ENCODE measurements at places on chromosomes 1 and 21.

DNA sequence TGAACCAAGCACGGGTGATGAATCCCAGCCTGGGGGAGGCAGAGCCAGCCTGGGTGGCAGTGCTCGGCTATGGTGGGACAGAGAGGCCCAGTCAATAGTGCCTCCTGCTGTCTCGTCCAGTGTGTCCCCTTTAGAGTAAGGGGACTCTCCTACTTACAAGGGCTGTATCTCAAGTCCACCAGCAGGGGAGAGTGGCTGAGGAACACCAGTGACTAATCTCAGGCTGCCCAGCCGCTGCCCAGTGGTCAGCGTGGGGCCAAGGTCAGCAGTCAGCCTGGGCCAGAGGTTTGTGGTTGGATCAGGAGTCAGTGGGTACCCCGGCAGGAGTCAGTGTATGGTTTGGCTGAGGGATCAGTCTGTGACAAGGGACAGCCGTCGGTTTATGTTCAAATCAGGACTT, 109.2 kb upstream of the RUNX3 start:
- no peak for ATAC-seq

- peak; percentile 63 for ATAC-seq
Measured at GRCh38 chr1:209862391-209863356, 34.9 kb downstream of the UTP25 start.

GRCh38 chr1:202540448-202540847, 169.8 kb downstream of the SYT2 start:
- no peak for ATAC-seq

- no peak for ATAC-seq
Measured at GRCh38 chr1:245270063-245270462, 115.3 kb downstream of the KIF26B start.

GRCh38 chr1:87318056-87318650, 10.5 kb upstream of the LMO4 start:
- ATAC-seq: no peak

- peak; percentile 77 for ATAC-seq
Measured at GRCh38 chr1:168428063-168428731, 115.6 kb downstream of the XCL2 start.

DNA sequence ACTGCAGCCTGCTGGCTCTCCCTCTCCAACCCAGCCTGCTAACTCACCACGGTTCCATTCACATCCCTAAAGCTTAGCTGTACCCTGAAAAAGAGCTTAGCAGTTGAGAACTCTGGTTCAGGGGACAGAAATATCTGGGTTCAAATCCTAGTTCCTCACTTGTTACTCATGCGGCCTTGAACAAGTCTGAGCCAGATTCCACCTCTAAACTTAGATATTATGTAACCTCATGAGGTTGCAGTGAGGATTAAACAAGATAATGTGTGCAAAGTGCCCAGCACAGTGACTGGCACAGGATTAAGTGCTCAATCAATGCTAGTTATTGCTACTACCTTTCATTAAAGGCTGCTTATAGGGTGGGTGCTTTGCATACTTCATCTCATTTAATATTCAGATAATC, 41.3 kb upstream of the DHCR24 start:
- no peak for ATAC-seq

GRCh38 chr1:222290866-222291265, 257.0 kb downstream of the HHIPL2 start:
- ATAC-seq: no peak

GRCh38 chr21:28779914-28780313, 212.8 kb downstream of the LTN1 start:
- no peak for ATAC-seq

GRCh38 chr1:65066766-65067490, 81.1 kb upstream of the AK4 start:
- peak; percentile 64 for ATAC-seq

- no peak for ATAC-seq
Measured at GRCh38 chr1:32275424-32275823, 16.5 kb upstream of the HDAC1 start.

- no peak for ATAC-seq
Measured at GRCh38 chr1:64675718-64676345, 69.0 kb upstream of the RAVER2 start.

DNA sequence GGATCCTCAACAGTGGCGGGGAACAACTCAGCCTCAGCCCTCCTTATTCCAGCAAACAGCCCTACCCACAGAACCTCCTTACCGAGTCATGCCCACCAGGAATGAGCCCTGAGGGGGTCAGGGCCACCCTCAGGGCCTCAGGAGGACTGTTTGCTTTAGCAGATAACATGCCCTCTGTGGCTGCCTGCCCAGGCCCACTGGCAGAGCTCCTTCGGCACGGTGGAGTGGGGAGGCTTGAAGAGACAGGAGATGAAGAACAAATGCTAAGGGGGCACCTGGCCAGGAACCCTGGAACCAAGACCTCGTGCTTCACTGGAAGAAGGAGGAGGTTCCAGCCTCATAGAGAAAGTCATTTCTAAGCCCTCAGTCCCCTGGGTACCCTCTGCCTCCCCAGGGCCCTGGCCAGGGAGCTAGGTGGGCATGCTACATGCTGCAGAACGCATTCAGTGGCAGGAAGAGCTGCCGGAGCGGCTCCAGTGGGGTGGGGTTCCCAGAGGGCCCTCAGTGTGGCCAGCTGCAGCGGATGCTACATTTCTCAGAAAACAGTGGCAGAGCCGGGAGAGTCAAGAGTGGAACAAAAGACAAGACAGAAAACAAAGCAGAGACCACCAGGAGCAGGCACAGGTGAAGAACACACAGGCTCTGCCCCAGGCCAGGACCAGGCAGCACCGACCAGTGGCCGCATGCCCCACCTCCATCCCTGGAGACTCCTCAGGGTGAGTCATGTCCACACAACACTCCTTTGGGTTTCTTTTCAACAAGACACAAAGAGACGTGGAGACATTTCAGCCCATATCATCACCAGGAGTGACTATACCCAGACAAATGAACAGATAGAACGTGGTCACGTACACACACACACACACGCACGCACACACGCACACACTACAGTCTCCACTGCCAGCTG, 39.8 kb downstream of the RIMS3 start:
- ATAC-seq: no peak

GRCh38 chr1:170885551-170885950, 49.8 kb upstream of the MROH9 start:
- ATAC-seq: no peak

- ATAC-seq: no peak
Measured at GRCh38 chr1:156578055-156578454, 1.5 kb upstream of the TTC24 start.

GRCh38 chr1:103106426-103107341, 1.6 kb downstream of the COL11A1 start:
- peak; percentile 72 for ATAC-seq

GRCh38 chr1:111873460-111874030, 115.9 kb downstream of the KCND3 start:
- no peak for ATAC-seq

DNA sequence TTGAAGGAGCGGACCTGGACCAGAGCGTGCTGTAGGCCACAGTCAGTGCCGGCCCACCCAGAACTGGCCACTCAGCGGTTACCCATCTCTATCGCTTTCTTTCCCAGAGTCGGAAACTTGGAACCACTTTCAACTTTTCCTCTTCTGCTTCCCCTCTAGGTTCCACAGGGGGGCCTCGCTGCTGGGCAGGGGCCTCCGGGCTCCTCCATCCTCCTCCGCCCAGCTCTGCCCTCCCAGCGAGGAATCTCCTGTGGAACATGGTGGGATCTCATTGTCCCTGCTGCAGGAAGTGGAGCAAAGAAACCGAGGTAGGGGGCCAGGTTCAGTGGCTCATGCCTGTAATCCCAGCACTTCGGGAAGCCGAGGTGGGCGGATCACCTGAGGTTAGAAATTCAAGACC, 139.2 kb downstream of the ETS2 start:
- no peak for ATAC-seq

- peak; percentile 79 for ATAC-seq
Measured at GRCh38 chr21:28791595-28792282, 200.9 kb downstream of the LTN1 start.

DNA sequence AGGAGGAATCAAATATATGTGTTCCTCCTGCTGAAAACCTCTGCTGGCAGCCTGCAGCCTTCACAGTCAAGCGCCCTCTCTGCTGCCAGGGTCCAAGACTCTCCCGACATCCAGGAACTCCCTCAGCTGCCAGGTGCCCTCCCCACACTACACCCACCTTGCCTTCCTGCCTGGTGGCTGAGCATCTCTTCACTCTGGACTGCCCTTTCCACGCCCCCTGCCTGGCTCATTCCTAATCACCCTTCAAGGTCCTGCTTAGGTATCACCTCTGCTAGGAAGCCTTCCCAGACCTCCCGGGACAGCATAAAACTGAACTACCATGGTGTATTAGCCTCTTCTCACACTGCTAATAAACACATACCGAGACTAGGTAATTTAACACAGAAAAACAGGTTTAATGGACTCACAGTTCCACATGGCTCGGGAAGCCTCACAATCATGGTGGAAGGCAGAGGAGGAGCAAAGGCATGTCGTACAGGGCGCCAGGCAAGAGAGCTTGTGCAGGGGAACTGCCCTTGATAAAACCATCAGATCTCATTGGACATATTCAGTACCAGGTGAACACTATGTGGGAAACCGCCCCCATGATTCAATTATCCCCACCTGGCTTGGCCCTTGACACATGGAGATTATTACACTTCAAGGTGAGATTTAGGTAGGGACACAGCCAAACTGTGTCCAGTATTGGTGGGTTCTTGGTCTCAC, 15.3 kb downstream of the LDLRAD1 start:
- ATAC-seq: no peak

DNA sequence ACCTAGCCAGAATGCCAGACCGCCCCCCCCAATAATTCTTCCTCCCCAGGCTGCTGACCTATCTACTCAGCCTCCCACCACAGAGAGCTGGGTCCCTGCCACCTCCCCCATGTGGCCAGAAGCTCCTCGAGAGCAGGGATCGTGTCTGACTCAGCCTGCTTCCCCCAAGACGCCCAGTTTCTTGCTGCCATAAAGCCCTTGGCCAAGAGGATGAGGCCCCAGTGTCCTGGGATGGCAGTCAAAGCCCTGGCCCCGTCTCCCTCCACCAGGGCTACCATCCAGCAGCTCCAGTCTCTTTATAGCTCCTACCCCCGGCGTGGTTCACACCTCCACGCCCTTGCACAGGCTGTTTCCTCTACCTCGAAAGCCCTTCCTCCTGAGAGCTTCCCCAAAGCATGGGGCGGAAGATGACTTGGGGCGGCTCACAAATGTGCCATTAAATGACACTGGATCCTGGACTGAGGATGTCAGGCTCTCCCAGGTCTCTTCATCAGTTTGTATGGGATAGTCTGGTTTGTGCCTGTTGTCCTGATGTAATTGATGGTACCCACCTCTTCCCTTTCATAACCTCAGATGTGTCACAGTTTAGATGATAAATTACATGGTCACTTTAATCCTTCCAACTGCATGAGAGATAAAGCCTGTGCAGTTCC, 13.2 kb downstream of the ADGRB2 start:
- peak; percentile 63 for ATAC-seq

- ATAC-seq: peak; percentile 94
Measured at GRCh38 chr1:54507033-54507870, 40.8 kb upstream of the ACOT11 start.

GRCh38 chr1:7783178-7783711, 846 bp upstream of the PER3 start:
- ATAC-seq: peak; percentile 35

GRCh38 chr1:11740258-11741192, 4.6 kb downstream of the AGTRAP start:
- ATAC-seq: no peak

DNA sequence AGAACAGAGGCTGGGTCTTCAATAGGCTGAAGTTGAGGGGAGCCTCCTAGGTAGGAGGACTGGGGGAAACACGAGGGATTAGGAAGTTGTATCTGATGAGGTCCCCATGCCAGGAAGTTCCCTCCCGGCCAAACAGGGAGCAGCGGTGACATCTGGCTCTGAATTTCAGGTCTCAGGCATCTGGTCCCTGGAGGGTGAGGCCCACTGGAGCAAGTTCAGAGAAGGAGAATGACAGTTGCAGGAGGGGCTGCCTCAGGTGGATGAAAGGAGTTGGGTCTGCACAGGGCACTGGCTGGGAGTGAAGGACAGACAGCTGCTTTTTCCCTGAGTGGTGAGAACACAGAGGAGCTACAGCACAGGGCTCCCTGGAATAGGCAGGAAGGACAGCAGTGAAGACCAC, 9.1 kb downstream of the TMEM9 start:
- no peak for ATAC-seq

GRCh38 chr21:38264571-38264970, 7.8 kb downstream of the KCNJ15 start:
- no peak for ATAC-seq

GRCh38 chr1:160193091-160193819, 2.9 kb downstream of the CASQ1 start:
- peak; percentile 93 for ATAC-seq

- no peak for ATAC-seq
Measured at GRCh38 chr1:57957576-57957975, 533.7 kb upstream of the DAB1 start.

GRCh38 chr1:244271691-244272308, 179.9 kb downstream of the ADSS2 start:
- ATAC-seq: no peak

DNA sequence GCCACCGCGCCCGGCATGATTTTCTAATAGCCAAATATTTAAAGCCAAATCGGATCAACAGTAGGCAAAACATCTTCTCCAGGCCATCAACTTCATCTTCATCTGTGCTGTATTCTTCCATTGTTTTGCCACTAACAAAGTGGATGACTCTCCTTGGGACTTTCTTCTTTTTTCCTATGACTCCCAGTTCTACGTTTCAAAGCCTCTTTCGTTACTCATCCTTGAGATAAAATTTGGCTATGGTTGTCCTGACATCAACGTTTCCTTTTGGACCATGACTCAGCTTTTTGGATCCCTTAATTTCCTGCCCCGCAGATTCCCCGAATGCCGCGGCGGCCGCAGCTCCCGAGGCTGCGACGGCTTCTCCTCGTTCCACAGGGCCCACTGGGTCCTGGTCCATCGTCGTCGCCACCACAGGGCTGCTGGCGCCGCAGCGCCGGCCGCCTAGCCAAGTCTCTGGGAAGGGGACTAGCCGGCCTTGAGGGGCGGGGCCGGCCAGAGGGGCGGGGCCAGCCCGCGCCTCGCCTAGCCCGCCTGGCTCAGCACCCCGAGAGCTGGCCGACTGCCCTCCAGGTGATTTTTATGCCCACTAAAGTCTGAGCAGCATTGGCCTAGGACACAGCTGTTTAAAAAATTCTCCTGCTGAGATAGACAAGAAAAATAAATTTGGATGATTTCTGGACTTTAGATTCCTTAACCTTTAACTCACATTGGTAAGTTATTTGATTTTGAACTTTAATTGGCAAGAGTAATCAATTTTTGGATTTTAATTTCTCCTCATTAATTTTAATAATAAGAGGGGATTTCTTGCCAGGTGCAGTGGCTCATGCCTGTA, 93.9 kb downstream of the ADCY10 start:
- ATAC-seq: peak; percentile 97

- no peak for ATAC-seq
Measured at GRCh38 chr21:29416268-29416667, 117.5 kb downstream of the BACH1 start.
